ENCODE measurements at places on chromosomes 11 and 22.

DNA sequence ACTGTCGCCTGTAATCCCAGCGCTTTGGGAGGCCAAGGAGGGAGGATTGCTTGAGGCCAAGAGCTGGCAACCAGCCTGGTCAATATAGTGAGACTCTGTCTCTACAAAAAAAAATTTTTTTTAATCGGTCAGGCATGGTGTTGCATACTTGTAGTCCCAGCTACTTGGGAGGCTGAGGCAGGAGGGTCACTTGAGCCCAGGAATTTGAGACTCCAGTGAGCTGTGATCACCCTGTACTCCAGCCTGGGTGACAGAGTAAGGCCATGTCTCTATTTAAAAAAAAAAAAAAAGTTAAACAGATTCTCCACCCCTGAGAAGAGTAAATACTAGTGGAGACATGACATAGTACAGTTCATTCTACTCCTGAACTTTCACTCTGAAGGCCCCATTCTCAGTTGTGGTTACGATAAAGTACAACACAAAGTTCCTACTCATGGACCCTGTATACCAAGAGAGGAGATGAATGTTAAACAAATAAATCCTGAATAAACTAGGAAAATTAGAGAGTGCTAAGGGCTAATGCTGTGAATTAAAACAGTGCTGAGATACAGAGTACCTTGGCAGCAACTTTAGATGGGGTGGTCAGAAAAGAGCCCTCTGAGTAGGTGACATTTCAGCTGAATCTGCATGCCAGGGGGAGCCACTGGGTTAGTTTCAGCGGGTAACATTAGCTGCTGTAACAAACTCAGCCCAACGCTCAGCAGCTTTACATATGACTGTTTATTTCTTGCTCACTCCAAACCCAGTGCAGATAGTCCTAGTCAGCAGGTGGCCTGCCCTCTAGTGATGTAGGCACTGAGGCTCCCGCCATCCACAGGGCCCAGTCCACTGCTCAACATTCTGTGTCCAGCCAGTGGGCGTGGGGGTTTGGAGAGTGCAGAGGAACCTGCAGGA, 75.1 kb downstream of the DBX1 start:
- no peak for DNase-seq

GRCh38 chr22:45859231-45860161, 117.5 kb downstream of the WNT7B start:
- DNase-seq = no peak

GRCh38 chr11:88353835-88354496, 16.4 kb upstream of the CTSC start:
- no peak for DNase-seq

DNA sequence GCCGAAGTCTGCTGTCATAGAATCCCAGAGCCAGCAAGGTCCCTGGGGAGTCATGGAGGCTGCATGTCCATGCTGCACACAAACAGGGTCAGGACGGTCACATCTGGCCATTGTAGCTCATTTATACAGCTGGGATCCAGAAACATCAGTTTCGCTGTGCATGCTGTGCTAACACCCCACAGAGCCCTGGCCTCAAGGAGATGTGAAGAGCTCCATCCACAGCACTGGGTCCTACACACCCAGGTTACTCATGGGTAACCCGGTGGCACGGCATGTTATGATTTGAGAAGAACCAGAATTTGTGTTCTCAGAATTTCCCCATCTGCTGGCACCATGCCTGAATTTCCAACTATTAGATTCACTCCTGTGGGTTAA, 146.3 kb upstream of the ARHGAP20 start:
- no peak for DNase-seq

GRCh38 chr11:66494935-66495334, 14.7 kb downstream of the DPP3 start:
- no peak for DNase-seq

DNA sequence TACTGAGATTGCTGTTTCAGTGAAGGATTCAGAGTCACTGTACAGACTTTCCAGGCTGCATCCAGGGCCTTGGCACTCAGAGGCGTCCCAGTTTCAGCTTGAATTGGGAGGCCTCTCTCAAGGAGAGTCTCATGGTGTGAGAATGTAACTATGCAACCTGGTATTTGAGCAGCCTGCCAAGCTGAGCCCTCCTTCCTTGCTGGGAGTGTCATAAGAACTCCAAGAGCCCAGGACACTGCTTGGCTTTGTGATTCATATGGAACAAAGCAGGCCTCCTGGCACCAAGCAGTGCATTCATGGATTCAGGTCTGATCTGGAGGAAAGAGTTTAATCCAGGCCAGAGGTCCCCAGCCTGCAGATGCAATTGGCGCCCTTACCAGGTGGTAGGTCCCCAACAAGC, 171.7 kb downstream of the DBX1 start:
- DNase-seq = no peak

DNA sequence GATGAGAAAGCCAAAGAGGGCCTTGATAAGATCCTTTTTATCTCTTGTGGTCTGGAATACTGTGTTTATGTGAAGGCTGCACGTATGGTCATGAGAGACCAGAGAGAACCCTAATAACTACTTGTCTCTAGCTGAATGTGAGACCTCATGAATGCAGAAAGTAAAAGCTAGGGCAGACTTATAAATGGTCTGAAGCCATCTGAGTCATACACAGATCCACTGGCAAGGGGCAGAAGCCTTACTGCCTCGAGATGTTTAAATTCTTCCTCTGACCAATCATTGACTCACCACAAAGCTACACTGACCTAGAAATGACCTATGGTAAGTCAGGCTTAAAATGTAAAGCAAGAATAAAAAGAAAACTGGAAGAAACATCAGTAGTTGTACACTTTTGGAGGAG, 22.7 kb upstream of the OR4B1 start:
- no peak for DNase-seq

DNA sequence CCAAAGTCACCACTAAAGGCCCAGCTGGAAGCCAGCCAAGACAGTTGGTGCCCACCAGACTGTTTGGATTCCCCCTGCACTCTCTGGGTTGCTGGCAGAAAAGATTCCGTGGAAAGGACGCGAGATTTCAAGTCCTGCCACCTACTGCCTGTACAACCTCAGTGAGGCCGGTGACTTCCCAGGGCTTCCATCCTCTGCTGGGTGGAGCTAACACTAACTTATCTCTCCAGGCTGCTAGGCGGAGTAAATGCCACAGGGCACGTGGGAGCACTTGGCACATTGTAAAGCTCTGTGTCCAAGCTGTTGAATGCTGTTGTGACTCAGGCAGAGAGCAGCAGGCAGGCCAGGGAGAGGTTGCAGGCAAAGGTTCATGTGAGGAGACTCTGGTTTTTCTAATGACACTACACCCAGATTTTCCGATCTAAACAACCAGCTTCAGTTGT, 50.9 kb upstream of the CDON start:
- DNase-seq = no peak

GRCh38 chr11:6321356-6321755, 1.1 kb upstream of the CAVIN3 start:
- DNase-seq = no peak

- no peak for DNase-seq
These were observed 24.2 kb downstream of the A4GALT start for GRCh38 chr22:42696331-42696967.

- DNase-seq = no peak
These were observed 83.5 kb downstream of the BDNF start for GRCh38 chr11:27616711-27617110.

- no peak for DNase-seq
These were observed 3.5 kb downstream of the MUC5B start for GRCh38 chr11:1226226-1226985.

- no peak for DNase-seq
These were observed 181.0 kb downstream of the GRIA4 start for GRCh38 chr11:105790840-105791239.

- DNase-seq = no peak
These were observed 215.1 kb downstream of the TMEM135 start for GRCh38 chr11:87252869-87253268.

GRCh38 chr22:35544827-35545226, 4.2 kb downstream of the RASD2 start:
- no peak for DNase-seq

Data from stimulated activated CD8-positive, alpha-beta memory T cell treated with anti-CD3 and anti-CD28 coated beads, Interleukin-7, amount 100 ng/mL, for 4 hours (primary cell).